ENCODE measurements at places on chromosomes 4 and X.

DNA sequence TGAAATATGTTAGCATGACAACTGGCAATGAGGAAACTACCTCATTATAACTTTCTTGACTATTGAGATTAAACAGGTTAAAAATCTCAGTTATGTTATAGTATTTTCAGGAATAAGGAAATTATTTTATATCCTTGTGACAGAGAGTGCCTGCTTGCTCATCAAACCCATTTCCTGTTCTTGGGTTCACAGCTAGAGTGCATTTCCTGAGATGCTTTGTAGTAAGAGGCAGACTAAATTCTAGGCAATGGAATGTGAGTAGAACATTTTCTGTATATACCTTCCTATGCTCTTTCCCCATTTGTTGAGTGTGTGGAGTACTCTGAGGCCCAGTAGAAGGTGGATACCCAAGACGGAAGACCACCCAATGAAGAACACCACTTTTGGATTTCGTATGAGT is 96.9 kb upstream of the CASK start:
- DNase-seq, result no peak

DNA sequence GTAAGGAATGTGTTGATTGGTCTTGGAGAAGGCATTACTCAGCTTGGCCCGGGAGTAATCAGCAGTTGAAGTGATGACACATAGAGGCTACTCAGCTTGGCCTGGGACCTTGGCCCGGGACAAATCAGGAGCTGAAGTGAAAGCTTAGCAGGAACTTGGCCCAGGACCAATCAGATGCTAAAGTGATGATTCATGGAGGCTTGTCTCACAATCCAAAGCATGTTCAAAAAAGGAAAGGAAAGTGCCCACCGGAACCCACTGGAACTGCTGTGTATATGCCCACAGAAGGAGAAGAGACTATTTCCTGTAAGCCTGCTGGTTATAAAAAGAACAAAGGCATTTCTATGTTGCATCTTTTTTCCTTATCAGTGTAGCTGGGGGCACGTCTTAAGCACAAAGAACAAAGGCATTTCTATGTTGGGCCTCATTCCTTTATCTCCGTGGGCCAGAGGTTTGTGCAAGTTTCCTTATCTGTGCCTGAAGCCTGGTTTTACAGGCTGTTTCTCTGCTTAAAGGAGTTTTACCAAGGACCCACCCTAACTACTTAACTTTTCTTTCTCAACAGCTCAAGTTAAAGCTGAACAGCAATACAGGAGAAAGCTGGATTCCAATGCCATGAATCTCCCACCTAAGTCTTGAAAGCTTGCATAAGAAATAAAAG is 1176.7 kb downstream of the NLGN4X start:
- DNase-seq, result no peak

GRCh38 chr4:8267077-8267476 is 2.5 kb upstream of the HTRA3 start:
- DNase-seq, result peak; percentile 14

DNA sequence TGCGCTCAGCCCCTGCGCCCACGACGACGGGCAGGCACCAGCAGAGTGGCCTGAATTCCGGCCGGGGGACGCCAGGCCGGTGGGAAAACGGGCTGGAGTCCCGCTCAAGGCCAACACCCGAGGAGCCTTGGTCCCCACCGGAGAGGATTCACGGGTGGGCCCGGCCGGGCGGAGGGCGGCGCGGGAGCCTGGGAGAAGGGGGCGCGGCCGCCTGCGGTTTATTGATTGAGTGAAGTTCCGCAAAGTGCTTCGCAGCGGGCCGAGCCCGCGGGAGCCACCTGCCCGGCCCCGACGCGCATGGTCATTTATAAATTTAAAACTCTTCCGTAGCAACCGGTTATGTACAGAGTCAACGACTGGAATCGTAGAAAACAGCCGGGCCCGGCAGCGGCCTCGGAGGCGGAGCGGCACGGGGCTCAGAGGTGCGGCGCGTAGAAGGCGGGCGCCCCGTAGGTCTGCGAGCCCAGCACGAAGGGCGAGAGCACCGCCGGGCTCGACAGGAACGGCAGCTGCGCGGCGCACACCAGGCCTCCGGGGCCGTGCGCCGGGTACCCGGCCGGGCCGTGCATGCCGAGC is 3.6 kb downstream of the NKX1-1 start:
- DNase-seq, result no peak

DNA sequence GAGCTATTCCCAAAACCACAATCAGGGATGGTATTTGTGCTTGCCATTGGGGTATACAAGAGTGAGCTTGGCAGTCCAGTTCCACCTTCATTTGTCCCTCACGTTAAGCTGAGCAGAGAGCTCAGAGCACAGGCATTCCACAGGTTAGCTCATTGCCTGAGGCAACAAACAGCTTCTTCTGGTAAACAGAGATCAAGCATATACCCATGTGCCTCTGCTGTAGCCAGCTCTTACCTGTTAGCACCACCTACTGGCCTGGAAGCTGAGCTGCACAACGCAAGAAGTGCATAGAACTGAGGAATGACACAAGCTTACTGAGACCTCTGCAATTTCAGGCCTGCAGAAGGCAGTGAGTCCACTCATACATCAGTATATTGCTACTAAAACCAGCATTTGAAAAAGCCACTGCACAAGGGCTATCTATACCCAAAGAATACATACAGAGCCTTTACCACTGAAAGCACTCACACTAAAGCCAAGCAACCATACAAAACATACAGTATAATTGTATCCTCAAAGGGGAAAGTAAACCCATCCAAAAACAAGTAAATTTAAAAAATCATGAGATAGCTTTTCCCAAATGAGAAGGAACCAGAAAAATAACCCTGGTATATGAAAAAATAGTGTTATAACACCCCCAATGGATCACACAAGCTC is 258.3 kb upstream of the GABRA2 start:
- DNase-seq, result no peak

GRCh38 chrX:105820247-105820646 is 2.1 kb upstream of the NRK start:
- DNase-seq, result no peak

DNA sequence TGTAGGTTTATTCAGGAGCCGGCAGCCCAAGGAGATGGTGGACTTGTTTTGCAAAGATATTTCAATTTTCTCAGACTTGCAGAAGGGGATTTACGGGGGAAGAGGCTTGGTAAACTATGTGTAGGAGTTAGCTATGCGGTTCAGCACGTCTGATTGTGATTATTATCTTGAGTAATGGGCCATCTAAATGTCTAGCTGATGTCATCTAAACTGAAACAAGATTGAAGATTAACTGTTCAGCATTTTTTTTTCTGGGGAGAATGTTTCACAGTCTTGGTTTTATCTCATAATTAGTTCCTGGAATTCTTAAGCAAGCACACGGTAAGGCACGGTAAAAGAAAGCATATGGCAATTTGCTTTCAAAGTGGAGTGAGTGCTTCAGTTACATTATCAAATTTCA is 207.3 kb upstream of the CXorf51B start:
- no peak for DNase-seq

- DNase-seq, result no peak
Observed at GRCh38 chr4:47155919-47156318, 124.6 kb downstream of the GABRB1 start.

DNA sequence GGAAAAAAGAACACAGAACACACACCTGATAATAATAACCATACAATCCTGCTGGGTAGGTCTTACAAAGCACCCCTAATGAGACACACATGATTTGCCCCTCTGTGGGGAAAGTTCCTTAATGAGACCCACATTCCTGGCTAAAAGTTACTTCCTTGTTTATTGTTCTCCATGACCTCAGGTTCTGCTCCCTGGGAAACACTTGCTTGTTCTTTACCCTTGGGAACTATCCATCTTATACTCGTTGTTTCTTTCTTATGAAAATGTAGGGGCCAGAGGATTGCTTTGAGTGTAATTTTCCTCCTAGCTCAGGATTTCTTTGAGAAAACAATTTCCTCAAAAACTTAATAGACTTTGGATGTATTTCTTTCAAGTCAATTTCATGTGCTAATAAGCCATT is 52.1 kb upstream of the PCDH10 start:
- DNase-seq, result no peak

GRCh38 chr4:106766519-106766918 is 269.6 kb downstream of the DKK2 start:
- DNase-seq, result no peak

GRCh38 chr4:101066626-101067170 is 280.6 kb downstream of the PPP3CA start:
- no peak for DNase-seq

GRCh38 chrX:56728752-56729151 is 291 bp upstream of the NBDY start:
- DNase-seq, result no peak

GRCh38 chrX:23811656-23812055 is 28.7 kb downstream of the SAT1 start:
- no peak for DNase-seq

DNA sequence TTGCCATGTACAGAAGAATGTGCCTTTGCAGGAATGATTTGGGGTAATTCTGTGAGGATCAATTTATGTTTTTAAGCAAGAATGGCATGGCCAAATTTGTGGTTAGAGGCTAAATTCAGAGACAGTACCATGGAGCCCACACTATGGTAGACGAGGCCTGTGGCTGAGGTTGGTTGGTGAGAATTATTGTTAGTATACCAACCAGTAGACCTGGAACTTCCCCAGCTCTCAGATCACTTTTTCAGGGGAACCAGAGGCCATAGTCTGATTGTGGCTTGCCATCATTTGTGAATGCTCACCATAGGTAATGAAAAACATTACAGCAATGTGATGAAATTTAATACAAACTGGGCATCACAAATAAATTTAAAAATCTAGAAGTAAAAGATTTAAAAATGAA is 56.3 kb downstream of the SHISA3 start:
- no peak for DNase-seq

DNA sequence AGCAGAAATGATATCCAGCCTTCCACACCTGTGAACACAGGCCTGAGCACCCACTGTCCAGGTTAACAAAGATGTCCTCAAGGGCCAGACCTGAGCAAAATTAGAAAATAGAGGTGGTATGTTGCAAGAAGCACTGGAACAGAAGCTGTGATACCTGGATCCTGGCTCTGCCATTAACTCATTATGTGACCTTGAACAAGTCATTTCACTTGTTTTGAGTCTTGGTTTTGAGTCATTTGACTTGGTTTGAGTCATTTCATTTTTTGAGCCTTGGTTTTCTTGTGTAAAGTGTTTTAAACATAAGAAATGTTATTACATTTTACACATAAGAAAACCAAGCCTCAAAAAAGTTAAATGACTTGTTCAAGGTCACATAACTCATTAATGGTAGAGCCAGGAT is 2.9 kb upstream of the NWD2 start:
- no peak for DNase-seq

- DNase-seq, result no peak
Observed at GRCh38 chr4:123503698-123504363, 107.2 kb downstream of the SPRY1 start.

DNA sequence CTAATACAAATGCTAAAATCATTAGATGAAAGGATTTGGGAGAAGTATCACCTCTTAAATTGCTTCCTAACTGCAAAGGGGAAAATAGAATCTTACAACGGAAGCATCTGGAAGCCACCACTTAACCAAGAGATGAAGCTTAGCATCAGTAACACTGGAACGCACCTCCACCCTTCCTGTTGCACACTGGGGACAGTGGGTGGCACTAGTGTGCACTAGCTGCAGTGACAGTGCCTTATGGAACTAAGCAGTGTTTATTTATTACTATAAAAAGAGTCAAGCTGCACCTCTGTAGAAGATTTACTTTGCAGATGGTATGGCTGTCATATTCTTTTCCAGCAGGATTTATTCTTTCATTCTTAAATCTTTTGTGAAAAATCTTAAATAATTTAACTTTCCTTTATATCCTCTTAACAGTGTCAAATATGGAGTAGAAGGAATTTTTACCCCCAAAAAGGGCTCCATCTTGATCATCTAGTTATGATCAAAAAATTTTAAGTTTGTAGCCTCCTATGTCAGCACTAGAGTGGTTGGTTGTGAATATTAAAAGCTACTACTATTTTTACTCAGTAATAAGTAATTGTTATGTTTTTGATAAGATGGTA is 76.7 kb downstream of the SCD5 start:
- no peak for DNase-seq

GRCh38 chrX:155841232-155841631 is 39.9 kb upstream of the VAMP7 start:
- no peak for DNase-seq

GRCh38 chrX:150731795-150732194 is 38.6 kb downstream of the MTMR1 start:
- DNase-seq, result peak; percentile 38

DNA sequence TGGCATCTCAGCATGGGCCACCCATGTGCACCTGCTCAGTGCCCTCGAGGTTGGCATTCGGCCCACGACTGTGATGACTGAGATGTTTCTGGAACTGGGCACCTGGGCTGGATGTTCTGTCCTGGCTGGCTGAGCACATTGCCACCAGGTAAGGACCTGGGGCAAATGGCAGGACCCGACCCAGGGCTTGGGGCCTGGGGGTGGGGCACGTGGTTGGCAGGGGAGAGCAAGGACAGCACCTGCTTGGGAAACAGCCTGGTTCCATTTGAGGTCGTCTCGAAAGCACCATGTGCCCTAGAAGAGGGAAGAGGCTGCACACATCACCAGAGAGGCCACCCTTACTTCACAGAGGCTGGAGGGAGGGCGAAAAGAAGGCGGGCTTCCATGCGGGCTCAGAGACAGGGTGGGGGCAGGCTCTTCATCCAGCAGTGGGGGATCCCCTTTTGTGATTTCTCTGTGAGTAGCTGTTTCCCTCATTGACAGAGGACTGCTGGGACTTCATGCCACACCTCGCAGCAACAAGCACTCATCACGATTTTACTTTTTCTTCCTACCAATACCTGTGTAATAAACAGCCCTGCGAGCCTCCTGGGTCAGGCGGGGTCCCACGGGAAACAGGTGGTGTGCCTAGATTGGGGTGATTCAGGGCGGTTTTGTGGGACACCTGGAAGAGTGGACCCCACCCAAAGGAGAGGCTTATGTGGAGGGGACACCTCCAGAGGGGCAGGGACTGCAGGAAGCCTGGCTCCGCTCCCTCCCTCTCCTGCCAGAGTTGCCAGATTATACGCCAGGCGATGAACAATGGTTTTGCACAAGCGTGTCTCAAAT is 12.0 kb downstream of the TMEM187 start:
- no peak for DNase-seq

- DNase-seq, result no peak
Observed at GRCh38 chr4:121283319-121283718, 97.5 kb downstream of the QRFPR start.

GRCh38 chr4:4770610-4771009 is 88.9 kb upstream of the MSX1 start:
- DNase-seq, result no peak

- no peak for DNase-seq
Observed at GRCh38 chr4:5639556-5639955, 68.8 kb downstream of the EVC2 start.

GRCh38 chrX:29071525-29072320 is 484.5 kb downstream of the IL1RAPL1 start:
- DNase-seq, result no peak

GRCh38 chr4:184472614-184473498 is 1.5 kb downstream of the IRF2 start:
- DNase-seq, result peak; percentile 35

GRCh38 chr4:189092581-189092980 is 848.1 kb upstream of the FRG1 start:
- DNase-seq, result no peak

GRCh38 chr4:74370912-74371311 is 6.0 kb downstream of the EREG start:
- DNase-seq, result no peak

- DNase-seq, result no peak
Observed at GRCh38 chr4:68593112-68593511, 17.0 kb upstream of the UGT2B17 start.
